Stimulated activated naive CD4-positive, alpha-beta T cell (primary cell): ENCODE measurements at places on chromosomes 13 and 19.

DNA sequence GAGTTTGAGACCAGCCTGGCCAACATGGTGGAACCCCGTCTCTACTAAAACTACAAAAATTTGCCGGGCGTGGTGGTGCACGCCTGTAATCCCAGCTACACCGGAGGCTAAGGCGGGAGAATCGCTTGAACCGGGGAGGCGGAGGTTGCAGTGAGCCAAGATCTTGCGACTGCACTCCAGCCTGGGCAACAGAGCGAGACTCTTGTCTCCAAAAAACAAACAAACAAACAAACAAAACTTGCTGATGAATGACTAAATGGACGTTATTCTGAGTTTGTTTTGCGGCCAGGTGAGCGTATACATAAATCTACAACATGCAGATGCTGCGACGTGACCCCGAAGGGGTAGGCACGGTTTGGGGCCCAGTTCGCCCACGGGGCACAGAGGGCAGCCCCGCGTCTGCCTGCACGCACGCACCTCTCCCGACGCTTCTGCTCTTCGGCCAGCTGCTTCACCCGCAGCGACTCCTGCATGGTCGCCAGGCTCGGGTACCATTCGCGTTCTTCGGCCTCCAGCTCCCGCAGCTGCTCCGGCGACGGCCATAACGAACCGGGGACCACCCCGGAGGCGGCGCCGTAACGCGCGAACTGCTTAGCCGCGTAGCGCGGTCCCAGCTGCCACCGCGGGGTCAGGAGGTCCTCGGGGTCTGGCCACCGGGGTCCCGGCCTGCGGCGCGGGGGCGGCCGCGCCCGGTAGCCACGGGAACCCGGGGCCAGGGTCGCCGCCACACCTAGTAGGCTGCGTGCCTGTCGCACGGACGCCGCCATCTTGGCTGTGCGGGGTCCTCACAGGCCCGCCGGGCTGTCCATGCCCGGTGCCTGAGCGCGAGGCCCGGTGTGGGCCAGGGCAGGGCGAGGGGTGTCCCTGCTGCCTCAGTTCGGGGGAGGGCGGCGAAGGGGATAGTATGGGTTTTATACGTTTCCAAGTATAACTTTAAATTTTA, at the start of gene GADD45GIP1:
GADD45GIP1 (minus strand) TSS at position 778 of the 943 bp plus-strand sequence; CDS start at position 767, 11 bp downstream.
- peak; percentile 82 for DNase-seq

- no peak for DNase-seq
These were observed 392 bp upstream of the ARHGAP33 start for GRCh38 chr19:35775046-35775297.

DNA sequence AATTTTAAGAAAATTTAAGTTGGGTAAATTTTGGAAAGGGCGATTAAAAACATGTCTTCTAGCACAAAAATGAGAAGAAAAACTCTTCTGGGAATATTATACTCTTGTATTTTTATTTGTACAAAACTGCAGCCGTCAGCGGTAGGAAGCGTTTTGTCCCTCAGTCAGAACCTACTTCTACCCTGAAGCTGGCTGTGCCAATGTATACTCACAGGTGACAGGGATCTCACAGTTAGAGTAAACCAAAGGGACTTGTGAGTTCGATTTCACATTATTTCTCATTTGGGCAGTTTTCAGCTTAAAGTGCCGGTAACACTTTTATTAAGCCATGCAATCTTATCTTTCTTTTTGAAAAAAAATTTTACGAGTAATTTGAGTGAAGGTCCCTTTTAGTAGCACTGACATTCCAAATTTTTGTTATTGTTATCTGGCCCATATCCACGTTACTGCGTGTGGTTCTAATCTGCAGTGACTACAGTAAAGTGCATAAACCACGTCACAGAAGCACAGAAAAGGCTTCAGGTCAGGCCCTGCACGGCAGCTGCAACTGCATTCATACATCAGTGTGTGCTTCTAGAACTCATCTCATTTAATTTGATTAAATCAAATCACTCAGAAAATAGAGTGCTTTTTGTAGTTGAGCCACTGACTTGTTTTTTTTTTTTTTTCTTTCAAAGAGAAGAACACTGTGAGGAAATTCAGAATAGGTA, 387.3 kb downstream of the LIG4 start:
- DNase-seq, result no peak

DNA sequence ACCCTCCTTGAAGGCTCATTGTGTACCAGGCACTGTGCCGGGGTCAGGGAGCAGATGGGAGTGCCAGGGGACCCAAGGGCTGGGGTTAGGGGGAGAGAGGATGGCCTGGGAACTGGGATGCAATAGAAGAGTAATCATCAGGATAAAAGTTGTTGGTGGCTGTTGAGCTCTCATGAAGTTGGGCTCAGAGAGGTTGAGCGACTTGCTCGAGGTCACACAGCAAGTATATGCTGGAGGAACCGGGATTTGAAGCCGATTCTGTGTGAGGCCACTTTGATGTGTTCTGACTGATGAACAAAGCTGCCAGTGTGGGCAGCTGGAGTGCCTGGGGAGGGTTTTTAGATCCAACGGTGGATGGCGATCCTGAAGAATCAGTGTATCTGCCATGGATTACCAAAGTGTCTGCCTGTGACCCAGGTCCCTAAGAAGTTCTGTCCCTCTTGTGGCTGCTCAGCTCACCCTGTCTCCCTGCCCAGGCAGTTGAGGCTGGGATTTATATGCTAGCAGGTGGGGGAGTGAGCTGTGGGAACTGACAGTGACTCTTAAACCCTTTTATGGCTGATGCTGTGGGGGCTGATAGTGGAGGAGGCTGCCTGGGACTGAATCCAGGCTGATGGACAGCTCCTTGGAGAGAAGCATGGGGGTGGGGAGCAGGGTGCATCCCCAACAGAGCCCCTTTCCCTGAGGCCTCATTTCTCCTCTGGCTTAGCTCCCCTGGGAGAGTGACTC, 8.3 kb downstream of the ARHGEF18 start:
- DNase-seq, result no peak

DNA sequence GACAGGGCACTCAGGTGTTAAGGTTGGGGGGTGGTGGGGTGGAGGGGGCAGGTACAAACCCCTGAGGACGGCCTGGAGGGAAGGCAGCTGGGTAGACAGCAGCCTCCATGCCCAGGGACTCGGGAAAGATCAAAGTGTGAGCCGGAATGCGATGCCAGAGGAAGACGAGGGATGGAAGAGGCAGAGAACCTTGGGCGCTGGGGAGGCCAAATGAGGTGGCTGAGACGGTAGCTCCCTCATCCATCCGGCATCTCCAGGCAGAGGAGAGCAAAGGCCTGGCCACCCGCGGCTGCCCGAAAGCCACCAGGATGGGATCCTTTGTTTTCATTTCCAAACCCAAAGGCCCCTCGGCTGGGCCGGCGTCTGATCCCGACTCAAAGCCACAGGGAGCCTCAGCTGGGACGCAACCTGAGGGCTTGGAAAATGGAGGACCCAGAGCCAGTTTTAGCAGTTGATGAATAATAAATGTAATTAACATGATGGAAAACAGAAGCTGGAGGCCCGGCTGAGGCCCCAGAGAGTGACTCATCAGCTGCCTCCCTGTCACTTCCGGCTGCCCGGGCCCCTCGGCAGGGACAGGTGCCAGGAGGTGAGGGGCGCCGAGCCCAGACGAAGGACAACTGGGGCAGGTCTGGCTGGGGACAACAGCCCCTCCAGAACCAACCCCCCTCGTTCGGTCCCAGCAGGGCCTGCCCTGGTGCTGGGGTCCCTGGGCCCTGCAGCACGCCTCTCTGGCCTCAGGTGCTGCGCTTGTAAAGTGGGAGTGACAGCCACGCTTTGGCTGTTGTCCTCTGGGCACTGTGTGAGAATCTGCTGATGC, 61.6 kb downstream of the CEBPG start:
- DNase-seq, result no peak

DNA sequence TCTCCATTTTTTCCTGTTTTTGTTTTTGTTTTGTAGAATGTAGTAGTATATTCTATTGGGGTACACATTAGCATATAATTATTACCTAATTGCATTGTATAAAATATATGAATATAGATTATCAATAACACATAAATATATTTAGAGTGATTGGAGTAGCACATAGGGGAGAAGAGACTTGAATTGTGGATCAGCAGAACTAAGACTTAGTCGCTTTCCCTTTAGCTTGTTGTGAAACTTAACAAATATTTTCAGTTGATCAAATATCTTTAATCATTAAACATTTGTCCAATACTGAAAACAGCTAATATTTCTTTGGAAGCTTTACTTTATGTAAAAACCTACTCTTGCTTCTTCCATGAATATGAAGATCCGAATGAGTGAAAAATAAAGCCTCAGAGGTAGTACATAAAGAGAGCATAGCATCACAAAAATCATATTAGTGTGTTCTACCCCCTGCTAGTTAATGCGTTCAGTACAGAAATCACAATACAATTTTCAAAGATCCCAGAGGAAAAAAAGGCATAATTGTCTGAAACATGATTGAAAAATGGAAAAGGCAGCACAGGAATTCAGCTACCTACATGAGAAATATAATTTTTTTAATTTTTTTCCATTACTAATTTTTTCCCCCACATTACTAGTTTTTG, 1348.0 kb upstream of the PRR20A start:
- DNase-seq, result no peak

GRCh38 chr19:30653646-30654386, 281.6 kb downstream of the ZNF536 start:
- DNase-seq, result no peak

DNA sequence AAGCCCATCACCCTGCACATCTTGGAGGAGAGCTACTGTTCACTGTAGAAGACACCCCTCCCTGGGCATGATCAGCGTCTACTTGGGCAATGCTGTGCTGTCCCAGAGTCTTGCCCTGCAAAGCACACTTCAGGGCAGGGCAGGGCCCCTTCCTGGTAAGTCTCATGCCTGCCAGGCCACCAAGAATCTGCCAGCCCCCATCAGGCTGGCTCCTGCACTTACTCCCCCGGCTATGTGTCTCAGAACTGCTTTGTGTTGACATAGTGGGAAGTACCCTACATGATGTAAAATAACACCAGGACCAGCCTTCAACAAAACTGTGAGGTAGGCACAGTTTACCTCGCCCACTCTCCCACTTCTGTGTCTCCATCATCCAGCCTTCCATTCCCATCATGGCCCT, 27.8 kb upstream of the ATP12A start:
- no peak for DNase-seq

DNA sequence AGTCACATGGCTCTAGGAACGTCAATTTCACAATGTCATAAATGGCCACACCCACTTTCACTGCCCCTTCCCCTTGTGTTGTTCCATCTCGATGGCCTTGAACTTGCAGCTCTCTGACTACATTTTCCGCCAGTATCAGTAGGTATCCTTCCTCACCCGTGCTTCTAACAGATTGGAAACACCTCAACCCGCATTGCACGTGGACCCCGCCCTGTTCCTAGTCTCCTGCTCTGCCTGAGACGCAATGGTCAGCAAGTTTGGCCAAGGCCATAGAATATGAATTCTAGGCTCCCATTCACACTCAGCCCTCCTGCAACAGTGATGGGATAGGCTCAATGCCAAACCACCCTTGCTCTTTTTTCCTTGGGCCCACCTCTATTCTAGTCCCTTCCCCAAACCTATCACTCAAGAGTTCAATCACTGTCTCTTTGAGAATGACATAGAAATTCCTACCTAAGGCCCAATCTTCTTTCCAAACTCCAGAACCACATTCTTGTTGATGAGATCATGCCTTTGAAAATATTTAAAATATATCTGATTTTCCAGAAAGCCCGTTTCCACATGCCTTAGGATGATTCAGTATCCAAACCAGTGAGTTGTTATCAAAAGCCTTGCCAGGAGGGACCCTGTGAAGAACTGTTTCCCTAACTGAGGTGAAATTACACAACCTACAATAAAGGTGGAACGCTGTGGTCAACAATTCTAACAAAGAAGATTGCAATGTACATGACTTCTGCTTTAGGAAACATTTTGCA, 334.6 kb downstream of the MYO16 start:
- DNase-seq, result no peak

DNA sequence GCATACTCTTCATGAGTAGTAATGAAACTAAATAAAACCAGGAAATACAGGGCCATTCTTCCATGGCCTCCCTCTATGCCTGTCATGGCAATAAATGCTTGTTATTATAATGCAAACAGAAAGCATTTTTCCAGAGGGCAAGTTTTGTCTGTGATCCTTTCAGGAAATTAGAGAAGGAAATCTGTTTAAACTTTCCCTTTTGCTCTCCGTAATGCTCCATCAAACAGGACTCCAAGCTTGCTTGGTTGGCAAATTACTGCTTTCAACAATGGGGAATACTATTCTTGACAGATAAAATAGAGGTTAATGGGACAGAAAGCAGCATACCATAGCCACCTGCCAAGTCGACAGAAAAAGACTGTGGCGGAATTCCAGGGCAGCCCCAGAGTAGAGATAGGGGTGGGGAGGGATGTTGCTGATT, 252.5 kb downstream of the LHFPL6 start:
- DNase-seq, result no peak

DNA sequence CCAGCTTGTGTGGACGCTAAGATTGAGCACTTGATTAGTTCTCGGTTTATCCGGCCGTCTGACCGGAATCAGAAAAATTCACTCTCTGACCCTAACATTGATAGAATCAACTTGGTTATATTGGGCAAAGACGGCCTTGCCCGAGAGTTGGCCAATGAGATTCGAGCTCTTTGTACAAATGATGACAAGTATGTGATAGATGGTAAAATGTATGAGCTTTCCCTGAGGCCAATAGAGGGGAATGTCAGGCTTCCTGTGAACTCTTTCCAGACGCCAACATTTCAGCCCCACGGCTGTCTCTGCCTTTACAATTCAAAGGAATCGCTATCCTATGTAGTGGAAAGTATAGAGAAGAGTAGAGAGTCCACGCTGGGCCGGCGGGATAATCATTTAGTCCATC, 59.6 kb downstream of the ARHGAP35 start:
- DNase-seq, result no peak

- DNase-seq, result no peak
These were observed 5.3 kb upstream of the DOCK9 start for GRCh38 chr13:98983182-98983581.

GRCh38 chr13:78592584-78592983, 10.8 kb downstream of the POU4F1 start:
- DNase-seq, result no peak

- DNase-seq, result peak; percentile 43
These were observed 176.2 kb downstream of the FOXO1 start for GRCh38 chr13:40490086-40490758.

DNA sequence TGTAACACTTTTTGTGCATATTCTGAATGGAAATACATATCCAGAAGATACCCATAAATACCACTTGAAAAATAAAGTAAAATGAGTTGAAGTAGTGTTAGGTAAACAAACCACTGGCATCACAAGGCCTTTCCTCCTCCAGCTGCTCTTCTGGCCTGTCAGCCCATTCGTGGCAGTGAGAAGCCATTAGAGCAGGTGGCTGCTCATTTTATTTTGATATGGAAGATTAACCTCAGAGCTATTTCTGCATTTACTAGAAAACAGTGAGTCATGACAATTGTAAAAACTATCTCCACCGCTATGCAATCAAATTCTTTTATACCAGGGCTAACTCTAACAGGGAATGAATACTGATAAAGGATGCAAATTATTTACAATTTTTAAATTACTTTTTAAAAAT, 2898.1 kb downstream of the PCDH9 start:
- no peak for DNase-seq

GRCh38 chr19:3096902-3097326, 2.8 kb downstream of the GNA11 start:
- DNase-seq, result no peak

- no peak for DNase-seq
These were observed 423.8 kb upstream of the GPC6 start for GRCh38 chr13:92802776-92803175.
